Vagina (tissue), 2 donors: ENCODE measurements at places on chromosomes 13 and 19.

DNA sequence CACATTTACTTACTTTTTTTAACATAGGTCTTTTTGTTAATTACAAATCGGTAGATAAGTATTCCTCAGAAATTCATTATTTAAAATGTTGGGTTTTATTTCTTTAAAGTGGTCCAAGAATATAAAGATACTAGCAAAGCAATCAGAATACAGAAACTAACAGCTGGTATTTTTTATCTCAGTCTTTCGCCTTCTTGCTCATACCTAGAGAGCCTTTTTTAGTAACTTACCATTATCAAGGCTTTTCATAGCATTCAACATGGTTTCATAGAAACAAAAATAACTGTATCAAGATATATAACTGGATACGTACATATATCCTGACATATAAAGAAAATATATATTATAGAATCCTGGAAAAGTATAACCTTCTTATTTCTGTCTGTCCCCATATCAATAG lies 227.8 kb upstream of the MIR17HG start:
- DNase-seq = no peak

DNA sequence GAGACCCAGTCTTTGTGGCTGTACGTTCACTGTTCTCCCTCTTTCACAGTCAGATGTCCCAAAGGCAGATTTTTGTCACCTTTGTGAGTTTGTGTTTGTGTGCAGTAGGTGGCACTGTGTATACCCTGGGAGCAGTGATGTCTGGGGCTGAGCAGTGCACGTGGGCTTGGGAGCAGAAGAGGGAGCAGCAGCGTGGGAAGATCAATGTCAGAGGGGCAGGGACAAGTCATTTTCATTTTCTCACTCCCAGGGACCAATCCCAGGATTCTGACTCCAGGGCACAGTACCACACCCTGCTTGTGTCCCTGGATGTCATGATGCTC lies 2.0 kb upstream of the PSG6 start:
- DNase-seq = no peak

- DNase-seq = no peak
These were observed 81.8 kb downstream of the GGACT start for GRCh38 chr13:100506600-100507422.

DNA sequence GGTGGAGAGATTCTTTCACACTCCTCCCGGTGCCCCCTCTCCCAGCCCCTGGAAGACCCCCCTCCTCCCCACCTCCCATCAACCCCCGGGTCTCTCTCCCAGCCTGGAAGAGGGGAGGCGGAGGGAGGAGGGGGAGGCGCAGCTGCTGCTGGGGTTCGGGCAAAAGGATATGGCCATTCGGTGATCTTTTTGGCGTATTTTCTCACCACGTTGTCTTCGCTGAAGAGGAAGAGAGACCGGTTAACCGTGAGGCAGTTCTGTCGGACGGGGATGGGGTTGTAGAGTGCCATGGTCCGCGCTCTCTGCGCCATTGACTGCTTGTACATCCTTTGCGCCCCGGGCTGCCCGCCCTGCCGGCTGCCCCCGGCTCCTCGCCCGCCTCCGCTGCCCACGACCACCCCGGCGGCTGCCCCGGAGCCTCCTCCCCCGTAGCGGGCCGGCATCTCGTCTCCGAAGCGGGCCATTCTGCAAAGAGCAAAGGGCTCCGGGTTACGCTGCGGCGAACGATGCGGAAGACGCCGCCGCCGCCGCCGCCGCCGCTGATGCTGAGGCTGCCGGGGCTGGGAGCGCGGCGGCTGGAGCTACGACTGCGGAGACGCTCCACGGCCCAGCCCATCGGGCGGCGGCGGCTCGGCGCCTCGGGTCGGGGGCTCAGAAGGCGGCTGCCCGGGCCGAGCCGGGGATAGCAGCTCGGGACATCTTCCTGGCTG lies 363 bp downstream of the CACNA1A start:
- DNase-seq = no peak

GRCh38 chr13:39273953-39274738 lies 235.9 kb downstream of the NHLRC3 start:
- DNase-seq = no peak

GRCh38 chr13:102903659-102904407 lies 58.0 kb downstream of the ERCC5 start:
- DNase-seq = no peak

GRCh38 chr13:28744656-28745055 lies 25.9 kb upstream of the SLC46A3 start:
- no peak for DNase-seq

DNA sequence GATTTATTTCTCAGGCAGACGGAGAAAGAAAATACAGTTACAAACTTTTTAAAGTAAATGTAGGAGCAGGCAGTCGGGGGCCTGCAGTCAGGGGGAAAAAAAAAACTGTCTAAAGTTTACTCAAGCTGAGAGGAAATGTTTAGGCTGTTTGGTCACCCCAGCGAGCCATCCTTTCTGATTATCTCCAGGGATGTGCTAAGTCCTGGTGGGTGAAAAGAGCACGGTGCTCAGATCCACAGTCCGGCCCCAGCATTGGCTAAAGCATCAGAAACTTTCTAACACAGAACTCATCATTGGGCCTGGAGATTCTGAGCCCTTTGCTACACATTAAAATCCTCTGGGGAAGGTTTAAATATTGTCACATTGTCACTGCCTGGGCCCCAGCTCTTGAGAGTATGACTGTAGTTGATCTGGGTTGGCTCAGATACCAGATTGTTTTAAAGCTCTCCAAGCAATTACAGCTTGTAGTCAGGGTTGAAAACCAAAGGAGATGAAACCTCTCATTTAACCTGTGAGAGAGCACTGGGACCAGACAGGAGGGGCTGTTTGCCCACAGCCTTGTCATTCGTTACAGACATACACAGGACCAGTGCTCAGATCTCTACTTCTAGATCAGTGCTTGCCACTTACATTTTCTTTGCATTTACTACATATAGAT lies 131.1 kb upstream of the HTR2A start:
- DNase-seq = no peak

DNA sequence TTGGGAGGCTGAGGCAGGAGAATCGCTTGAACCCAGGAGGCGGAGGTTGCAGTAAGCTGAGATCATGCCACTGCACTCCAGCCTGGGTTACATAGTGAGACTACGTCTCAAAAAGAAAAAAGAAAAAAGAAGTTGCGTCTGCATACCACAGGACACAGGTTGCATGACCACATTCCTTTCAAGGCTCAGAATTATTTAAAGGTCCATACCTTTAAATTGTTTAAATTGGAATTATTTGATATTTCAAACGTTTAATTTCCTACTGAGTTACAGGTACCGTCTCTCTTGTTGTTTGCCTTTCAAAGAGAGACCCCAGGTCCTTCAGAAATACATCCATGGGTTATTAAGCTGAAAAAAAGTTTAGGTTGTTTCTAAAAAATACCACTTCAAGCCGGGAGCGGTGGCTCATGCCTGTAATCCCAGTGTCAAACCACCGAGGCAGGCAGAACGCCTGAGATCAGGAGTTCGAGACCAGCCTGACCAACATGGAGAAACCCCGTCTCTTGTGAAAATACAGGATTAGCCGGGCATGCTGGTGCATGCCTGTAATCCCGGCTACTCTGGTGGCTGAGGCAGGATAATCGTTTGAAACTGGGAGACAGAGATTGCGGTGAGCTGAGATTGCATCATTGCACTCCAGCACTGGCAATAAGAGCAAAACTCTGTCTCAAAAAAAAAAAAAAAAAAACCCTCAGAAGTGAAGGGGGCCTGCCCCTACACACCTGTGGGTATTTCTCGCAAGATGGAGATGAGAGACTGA lies 18.6 kb downstream of the ZNF816 start:
- DNase-seq = no peak

GRCh38 chr19:31527443-31527842 lies 178.2 kb upstream of the TSHZ3 start:
- DNase-seq = peak; percentile 72

- no peak for DNase-seq
These were observed 897.0 kb downstream of the EFNB2 start for GRCh38 chr13:105638426-105638825.

DNA sequence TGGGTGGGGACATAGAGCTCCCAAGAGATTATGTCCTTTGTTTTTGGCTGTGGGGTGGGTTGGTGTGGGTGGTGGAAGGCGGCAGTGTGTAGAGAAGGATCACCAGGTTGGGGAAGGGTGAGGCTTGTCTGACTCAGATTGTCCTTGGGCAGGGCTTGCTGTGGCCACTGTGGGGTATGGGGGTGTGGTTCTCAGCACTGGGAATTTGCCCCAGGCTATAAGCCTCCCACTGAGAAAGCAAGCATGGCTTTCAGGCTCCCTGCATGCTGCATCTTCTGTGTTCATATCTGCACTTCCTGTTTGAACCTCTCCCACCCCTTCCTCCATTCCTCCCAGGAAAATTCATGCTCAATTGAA lies 34.9 kb downstream of the DNAJC15 start:
- DNase-seq = no peak
